ENCODE measurements at places on chromosomes 4 and X. TPM values are rescaled to one million over a fixed set of nuclear protein-coding genes. Genes with fewer than 3 reads are reported as not detected.

DNA sequence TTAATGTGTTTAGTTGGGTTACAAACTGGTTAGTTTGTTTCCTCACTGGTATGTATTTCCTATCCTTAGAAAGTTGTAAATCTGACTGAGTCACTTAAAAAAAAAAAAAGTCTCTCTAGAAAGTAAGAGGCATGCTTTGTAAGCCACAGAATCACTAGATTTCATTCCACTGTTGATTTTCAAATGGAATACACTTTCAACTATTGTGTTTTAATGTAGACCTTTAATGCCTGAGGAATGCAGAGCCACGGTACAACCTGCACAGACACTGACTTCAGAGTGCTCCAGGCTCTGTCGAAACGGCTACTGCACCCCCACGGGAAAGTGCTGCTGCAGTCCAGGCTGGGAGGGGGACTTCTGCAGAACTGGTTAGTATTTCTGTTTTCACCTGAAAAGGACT, 88.6 kb downstream of the HHIP start:
- no peak for DNase-seq

DNA sequence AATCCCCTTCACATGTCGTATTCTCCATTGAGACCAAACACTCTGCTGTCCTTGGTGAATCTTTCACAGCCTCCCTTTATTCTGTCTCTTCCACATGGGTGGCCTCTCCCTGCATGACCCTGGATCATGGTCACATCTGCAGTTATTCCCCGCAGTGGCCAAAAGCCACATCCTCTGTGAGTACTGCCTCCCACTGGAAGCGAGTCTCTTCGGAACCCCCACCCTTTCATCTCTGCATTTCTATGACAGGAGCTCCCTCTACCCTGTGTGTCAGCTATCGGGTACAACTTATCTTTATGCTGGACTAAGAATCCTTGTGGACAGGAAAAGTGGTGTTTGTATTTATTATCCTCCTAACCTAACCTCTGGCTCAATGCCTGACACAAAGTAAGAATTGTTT, 48.6 kb upstream of the SHISA3 start:
- DNase-seq, result no peak

DNA sequence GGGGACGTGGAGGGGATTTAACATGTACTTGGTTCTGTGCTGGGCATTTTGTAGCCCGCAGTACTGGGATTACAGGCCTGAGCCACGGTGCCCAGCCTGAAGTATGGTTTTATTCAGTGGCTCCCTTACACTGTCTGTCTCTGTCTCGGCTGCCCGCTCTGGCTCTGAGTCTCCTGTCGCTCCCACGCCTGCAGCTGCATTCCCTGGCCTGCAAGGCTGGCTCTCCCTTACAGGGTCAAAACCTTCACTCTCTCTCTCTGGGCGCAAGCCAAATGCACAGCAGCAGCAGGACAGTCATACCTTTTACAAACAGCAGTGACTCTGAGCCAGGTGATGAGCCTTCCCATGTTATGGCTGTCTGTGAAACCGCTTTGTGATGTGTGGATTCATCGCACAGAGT, 72.1 kb downstream of the HTRA3 start:
- no peak for DNase-seq

- no peak for DNase-seq
Observed at GRCh38 chr4:153538487-153539357, 72.6 kb downstream of the TMEM131L start.

Gene UNC5C
- total RNA-seq, result 13.6 TPM
